ENCODE measurements at places on chromosomes 1 and 21.

- DNase-seq = no peak
Observed at GRCh38 chr1:103447471-103447870, 78.0 kb upstream of the RNPC3 start.

DNA sequence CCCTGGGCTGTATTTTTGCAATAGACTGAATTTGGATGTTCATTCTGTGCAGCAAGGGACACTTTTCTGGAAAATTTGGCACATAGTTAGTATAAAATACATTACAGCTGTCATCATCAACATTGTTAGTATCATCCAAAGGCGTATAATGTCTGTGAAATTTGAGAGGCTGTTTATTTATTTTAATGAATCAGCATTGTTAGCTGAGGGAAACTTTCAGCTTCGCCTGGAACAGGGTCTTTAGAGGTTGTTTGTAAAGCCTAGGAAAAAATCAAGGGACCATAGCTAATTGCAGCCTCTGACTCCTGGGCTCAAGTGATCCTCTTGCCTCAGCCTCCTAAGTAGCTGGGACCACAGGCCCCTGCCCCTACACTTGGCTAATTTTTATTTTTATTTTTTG is 106.8 kb upstream of the USP24 start:
- DNase-seq = peak; percentile 89

GRCh38 chr1:101278845-101279244 is 42.0 kb downstream of the S1PR1 start:
- no peak for DNase-seq

GRCh38 chr1:163047951-163048659 is 21.1 kb upstream of the RGS4 start:
- no peak for DNase-seq

- DNase-seq = no peak
Observed at GRCh38 chr21:22409571-22409970, 1411.4 kb downstream of the NCAM2 start.

- no peak for DNase-seq
Observed at GRCh38 chr1:203101813-203102634, 16.2 kb upstream of the MYOG start.

- no peak for DNase-seq
Observed at GRCh38 chr1:161162806-161163205, 3.4 kb upstream of the PPOX start.

- no peak for DNase-seq
Observed at GRCh38 chr1:145961425-145962156, 2.8 kb downstream of the ANKRD34A start.

- no peak for DNase-seq
Observed at GRCh38 chr1:101139130-101139529, 97.7 kb upstream of the S1PR1 start.

- peak; percentile 66 for DNase-seq
Observed at GRCh38 chr1:61337981-61338848, 255.9 kb downstream of the NFIA start.

DNA sequence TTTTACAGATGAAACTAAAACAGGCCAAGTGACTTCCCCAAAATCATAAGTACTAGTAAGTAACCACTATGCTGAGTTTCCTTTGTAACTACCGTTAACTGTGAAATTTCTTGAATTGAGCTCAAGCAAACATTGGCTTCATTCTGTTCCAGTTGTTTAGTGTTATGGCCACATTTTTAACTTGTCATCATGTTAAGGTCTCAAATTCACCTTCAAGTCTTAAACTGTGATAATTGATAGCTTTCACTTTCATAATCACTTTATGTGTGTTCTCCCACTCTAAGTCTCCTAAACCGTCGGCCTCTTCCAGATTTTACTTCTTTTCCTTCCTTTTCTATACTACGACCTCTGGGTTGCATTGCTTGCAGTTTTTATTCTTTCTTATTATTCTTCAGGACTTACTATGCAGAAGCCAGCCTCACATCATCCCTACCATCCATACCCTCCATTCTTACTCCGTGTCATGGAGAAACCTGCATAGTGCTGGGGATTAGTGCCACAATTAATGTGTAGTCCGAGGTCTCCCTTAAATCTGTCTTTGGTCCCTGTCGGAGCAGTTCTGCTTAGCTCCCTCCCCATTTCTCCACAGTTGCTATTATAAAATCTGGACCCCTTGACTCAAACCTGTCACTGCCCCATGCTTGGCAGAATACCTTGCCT is 5.8 kb downstream of the KIF1B start:
- DNase-seq = no peak

DNA sequence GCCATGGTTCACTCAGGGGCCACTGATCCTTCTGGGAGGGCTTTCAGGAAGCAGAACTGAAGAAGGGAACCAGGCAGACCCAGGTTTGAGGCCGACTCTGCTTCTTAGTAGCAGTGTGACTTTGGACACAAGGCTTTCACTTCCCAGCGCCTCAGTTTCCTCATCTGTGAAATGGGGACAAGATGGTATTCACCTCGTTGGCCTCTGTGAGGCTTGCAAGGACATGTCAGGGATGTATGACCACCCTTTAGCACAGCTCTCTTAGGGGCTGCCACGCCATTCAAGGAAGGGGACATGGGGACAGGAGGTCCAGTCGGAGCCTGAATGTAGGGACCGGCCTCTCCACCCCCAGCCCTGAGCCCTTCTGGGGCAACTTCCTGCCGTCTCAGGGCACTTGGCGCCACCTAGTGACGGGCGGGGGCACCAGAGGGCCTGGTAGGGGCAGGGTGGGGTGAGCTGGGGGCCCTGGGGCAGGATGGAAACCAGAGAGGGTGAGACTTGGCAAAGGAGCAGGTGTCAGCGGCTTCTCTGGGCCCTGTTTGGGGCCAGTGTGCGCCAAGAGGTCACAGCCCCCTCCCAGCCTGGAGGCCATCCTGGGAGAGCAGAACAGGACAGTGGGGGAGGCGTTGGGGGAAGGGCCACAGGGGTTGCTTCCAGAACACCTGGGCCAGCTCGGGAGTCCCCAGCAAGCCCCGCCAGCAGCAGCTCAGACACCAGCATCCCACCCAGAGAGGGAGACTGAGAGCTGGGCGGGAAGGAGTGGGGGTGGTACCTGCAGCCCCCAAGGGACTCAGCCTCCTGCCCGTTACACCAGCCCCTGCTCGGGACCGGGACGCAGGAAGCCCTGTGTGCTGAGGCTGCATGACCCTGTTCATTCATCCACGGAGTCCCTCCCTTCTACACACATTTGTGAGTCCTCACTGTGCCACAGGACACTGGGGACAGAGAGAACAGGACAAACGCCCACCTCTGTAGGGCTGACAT is 102.5 kb upstream of the TARDBP start:
- no peak for DNase-seq

GRCh38 chr1:43069461-43070050 is 102.5 kb downstream of the EBNA1BP2 start:
- no peak for DNase-seq

DNA sequence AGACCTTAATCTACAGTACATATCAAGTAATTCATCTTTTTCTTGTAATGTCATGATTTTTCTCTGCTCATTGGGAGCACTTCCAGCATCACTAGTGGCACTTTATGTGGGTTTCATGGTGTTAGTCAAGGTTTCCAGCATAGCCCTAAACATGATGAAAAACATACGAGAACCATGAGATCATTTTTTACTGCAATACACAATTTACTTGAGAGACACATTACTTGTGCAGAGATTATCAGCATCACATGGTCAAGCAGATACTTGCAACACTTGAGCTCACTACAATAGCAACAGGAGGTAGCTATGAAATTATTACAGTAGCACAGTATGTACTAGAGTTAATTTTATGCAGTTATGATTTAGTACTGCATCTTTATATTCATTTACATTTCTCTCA is 36.4 kb downstream of the ITGB3BP start:
- peak; percentile 0 for DNase-seq

DNA sequence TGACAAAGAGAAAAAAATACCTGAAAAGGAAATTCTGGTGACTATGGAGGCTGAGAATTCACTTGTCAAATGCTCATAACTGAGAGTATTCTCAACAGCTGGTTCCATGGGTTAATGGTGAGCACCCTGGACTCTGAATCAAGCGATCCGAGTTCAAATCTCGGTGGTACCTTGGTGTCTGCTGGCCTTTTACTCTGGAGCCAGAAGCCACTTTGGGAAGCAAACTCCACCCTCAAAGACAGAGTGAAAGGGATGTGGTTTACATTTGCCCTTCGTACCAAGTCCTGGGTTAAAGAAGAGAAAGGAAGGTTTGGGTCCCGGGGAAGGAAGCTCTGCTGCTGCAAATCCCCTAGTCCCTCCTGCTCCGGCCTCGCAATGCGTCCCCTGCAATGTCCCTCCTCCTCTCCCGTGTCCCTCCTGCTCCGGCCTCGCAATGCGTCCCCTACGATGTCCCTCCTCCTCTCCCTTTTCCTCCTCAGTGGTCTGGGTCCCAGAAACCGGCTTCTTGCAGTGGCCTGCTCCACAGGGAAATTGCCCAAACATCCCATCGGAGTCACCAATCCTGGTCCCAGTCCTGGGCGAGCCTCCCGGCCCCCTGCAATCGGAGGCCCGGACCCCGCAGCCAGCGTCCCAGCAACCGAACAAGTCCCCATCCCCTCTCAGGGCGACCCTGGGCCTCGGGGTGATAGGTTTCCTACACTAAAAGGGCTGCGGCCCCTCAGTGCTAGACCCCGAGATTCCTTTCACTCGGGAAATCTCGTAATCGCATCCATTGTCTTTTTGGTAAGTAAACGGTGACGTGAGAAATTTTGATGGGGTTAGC is 129.4 kb downstream of the PPIAL4G start:
- DNase-seq = no peak

GRCh38 chr1:54037476-54037875 is 15.5 kb downstream of the TMEM59 start:
- DNase-seq = no peak

DNA sequence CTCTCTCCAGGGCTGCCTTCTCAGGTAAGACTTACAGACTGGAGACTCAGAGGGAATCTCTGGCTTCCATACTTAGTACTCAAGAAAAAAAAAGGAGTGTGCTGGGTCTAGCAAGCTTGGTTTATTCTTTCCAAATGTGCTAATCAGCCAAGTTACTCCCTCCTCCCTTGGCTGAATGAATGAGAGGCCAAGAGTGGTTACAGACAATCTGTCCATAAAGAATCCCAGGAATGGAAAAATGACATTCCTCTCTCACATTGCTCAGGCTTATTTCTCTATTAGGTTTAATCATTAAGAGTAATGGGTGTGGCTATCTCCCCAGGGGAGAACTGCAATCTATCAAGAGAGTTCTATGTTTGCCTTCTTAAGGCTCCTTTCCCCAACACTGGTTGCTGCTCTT is 547.3 kb upstream of the PLXNA2 start:
- no peak for DNase-seq

- no peak for DNase-seq
Observed at GRCh38 chr1:165551469-165551868, 7.7 kb downstream of the LRRC52 start.

GRCh38 chr21:41357546-41357945 is 4.3 kb upstream of the MX2 start:
- no peak for DNase-seq

GRCh38 chr1:208778417-208778816 is 534.2 kb upstream of the PLXNA2 start:
- DNase-seq = no peak

DNA sequence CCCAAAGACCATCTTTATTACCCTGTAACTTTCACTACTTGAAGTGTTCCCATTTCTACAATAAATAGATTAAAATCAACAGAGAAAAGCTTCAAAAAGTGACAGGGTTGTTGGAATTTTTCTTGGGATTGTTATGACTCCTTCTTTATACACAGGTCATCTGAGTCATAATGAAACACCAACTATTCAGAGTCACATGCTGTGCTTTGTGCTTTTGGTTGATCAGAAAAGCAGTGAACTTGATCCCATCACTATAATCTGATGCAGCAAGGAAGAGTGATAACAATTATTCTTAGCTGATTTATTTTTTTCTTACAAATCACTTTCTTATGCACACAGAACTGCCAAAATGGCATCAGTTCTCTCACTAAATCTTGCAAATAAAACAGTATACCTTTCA is 422.9 kb downstream of the PTBP2 start:
- no peak for DNase-seq

DNA sequence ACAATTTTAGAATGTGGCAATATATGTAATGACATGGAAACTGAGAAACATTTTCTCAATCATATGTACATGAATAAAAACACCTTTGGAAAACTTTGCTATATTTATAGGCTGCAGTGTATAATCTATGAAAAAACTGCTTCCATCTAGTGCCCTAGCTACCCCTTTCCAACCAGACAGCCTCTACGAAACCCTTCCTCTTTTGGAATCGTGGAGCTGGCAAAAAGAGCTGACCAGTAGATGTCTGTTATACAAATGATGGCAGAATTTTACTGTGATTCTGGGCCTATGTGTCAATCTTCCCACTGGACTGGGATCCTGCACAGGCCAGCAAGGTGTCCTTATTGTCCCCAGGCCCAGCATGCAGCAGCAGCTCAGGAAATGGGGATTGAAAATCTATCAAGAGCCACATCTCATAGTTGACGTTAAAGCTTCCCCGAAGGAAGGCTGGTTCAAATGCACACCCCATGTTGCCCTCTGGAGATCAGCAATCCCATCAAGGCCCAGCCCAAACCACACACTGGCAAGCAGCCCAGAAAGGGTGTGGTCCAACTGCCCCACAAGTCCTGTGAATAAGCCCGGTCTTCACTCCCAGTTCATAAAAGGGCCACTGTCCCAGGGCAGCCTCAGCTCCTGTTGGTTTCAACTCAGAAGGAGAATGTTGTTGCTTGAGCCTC is 8.8 kb upstream of the FAM20B start:
- DNase-seq = peak; percentile 47

GRCh38 chr1:92483610-92484471 is 2.9 kb downstream of the GFI1 start:
- DNase-seq = no peak

- no peak for DNase-seq
Observed at GRCh38 chr1:93716941-93717368, 35.3 kb upstream of the BCAR3 start.

GRCh38 chr1:202074985-202075384 is 47.7 kb upstream of the GPR37L1 start:
- no peak for DNase-seq

- DNase-seq = no peak
Observed at GRCh38 chr1:22342734-22343191, 108.9 kb upstream of the ZBTB40 start.

- DNase-seq = no peak
Observed at GRCh38 chr1:108071601-108072000, 106.6 kb upstream of the VAV3 start.

- peak; percentile 1 for DNase-seq
Observed at GRCh38 chr1:92599184-92599583, 112.5 kb upstream of the GFI1 start.

- no peak for DNase-seq
Observed at GRCh38 chr1:87369736-87370478, 41.2 kb downstream of the LMO4 start.

- DNase-seq = no peak
Observed at GRCh38 chr1:153533689-153534201, 2.0 kb downstream of the S100A6 start.

GRCh38 chr1:200624679-200625335 is 4.3 kb upstream of the KIF14 start:
- no peak for DNase-seq

DNA sequence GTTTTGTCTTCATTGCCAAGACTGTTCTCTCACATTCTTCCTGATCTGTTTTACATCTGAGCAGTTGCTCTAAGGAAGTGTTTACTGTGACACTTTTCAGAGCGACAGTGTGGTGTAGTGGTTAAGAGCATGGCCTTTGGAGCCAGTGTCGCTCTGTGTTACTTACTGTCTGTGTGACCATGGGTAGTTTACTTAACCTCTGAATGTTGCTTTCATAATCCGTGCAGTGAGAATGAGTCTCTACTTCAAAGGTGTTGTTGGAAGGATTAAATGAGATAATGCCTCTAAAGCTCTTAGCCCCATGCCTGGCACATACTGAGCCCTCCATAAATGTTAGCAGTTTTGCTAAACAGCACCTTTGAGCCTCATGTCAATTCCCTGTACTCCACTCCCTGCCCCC is 35.9 kb upstream of the ZFP69B start:
- DNase-seq = no peak

- no peak for DNase-seq
Observed at GRCh38 chr21:44557491-44558328, 885 bp downstream of the KRTAP10-3 start.

Measured in skin of body (tissue), 3 donors.